Astrocyte (in vitro differentiated cells and primary cell): ENCODE measurements at places on chromosomes 7 and 10. TPM values are rescaled to one million over a fixed set of nuclear protein-coding genes. Genes with fewer than 3 reads are reported as not detected.

Gene NPC1L1
- 0.05 and 0.07 TPM in 2 replicates for total RNA-seq

Gene TMEM26
- total RNA-seq: 0.18 and 0.31 TPM in 2 replicates

Gene GOT1
- total RNA-seq: 46.8 and 47.4 TPM in 2 replicates

Gene ITIH2
- not detected in 2 replicates for total RNA-seq

Gene PDE1C
- total RNA-seq: 14.9 and 31.6 TPM in 2 replicates

Gene ANXA8
- total RNA-seq: 0.55 and 1.0 TPM in 2 replicates

Gene SPDYE1
- total RNA-seq: not detected in 2 replicates

Gene LOXL4
- total RNA-seq: 26.6 and 41.2 TPM in 2 replicates

DNA sequence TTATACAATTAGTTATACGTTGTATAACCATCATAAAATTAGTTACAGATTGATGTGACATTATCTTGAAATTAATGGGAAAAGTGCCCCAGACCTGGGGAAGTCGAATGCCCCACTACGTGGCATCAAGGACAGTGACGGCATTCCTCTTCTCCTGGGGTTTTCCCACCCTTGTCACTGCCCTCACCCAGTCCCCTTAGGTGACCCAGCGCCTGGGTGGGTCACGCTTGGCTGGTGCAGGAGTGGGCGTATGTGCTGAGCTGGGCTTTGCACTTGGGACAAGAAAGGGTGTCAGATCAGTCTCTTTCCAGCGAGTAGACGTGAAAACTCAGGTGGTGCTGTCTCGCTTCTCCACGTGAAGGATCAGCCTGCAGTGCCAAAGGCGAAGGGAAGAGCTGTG is 7.6 kb downstream of the FOXK1 start:
- DNase-seq: no peak

- DNase-seq: no peak
These were observed 60.3 kb upstream of the NFKB2 start for GRCh38 chr10:102335184-102335583.

- DNase-seq: no peak
These were observed 221.5 kb upstream of the GHITM start for GRCh38 chr10:83917537-83918506.

DNA sequence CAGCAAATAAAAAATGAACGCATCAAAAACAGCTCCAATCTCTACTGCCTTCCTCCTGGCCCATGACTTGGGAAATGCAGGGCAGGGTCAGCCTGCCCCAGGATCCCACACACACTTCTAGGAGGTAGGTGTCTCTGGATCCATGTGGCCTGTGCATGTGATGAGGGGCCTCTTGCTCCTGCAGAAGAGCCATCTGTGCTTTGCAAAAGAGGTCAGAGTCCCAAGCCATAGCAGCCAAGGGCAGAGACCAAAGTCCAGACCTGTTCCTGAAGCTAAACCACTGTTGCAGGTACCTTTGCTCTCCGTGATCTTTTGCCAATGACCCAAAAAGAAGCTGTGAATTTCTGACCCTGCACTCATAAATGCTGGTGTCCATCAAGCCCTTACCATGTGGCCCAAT is 57.1 kb downstream of the KCNMA1 start:
- no peak for DNase-seq

GRCh38 chr7:140621401-140622021 is 19.1 kb downstream of the DENND2A start:
- DNase-seq: peak; percentile 52

- DNase-seq: no peak
These were observed 65.0 kb upstream of the TMEM168 start for GRCh38 chr7:112855227-112855626.

DNA sequence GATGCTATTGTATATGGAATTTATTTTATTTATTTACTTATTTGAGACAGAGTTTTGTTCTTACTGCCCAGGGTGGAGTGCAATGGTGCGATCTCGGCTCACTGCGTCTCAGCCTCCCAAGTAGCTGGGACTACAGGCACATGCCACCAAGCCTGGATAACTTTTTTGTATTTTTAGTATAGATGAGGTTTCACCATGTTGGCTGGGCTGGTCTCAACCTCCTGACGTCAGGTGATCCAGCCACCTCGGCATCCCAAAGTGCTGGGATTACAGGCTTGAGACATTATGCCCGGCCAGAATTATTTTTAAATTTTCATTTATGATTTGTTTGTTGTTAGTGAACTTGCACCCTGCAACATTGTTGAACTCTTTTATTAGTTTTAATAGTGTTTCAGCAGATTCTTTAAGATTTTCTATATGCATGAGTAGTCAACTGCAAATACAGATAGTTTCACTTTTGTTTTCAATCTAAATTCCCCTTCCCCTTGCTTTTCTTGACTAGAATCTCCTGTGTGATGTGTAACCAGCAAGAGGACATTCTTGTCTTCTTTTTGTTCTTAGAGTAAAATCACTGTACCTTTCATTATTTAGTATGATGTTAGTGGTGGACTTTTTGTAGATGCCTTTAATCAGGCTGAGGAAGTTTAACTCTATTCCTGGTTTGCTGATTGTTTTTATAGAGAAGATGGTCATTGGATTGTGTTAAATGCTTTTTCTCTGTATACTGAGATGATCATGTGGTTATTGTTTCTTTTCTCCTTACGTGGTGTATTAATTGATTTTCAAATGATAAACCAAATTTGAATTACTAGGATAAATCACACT is 27.8 kb downstream of the ZNF33A start:
- DNase-seq: no peak
